HFFc6 (cell line): ENCODE measurements at places on chromosomes 5 and 9. TPM values are rescaled to one million over a fixed set of nuclear protein-coding genes. Genes with fewer than 3 reads are reported as not detected.

- DNase-seq, result no peak
Observed at GRCh38 chr5:83839256-83839655, 118.6 kb upstream of the HAPLN1 start.

DNA sequence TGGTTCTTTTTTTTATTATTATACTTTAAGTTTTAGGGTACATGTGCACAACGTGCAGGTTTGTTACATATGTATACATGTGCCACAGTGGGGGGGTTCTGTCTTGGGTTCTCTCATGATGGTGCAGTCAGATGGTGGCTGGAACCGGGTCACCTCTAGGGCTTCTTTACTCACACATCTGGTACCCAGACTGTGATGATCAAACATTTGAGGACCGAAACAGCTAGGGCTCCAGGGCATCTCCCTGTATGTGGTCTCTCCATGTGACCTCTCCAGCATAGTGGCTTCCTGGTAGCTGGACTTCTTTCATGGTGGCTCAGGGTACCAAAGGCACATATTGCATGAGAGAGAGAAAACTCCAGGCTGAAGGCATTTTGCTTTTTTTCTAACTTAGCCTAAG lies 9.8 kb upstream of the CRHBP start:
- peak; percentile 21 for DNase-seq

The ENHO gene
- 0.19 to 0.29 TPM (median 0.19 TPM) in 3 replicates for total RNA-seq

GRCh38 chr9:9790216-9790872 lies 822.5 kb downstream of the PTPRD start:
- no peak for DNase-seq

DNA sequence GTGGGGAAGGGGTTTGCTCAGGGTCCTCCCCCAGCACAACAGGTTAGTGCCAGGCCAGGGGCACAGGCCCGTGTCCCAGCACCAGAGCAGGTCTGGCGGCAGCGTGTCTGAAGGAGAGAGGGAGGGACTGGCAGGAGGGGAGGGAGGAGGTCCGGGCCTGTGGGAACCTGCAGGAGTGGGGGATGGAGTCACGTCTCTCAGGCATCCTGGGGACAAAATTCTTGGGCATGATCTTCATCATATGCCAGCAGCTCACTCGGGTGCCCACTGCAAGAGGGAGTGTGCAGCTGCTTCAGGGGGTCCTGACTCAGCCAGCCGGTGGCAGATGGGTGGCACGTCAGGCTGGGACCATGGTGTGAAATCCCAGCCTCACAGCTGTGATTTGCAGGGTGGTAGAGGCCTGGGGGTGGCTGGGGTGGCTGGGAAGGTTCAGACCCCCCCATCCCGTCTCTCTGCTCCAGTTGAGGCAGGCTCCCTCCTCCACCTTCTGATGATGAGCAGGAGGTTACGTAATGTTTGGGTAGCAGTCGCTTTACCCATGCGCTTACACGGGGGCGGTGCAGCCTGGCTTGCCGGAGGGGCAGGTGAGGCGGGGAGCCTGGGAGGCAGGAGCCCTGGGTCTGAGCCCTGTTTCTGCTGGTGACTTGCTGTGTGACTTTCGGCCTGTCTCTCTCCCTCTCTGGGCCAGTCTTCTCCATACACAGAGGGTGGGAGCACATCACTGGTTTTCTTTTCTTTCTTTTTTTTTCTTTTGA lies 40.5 kb downstream of the NCS1 start:
- no peak for DNase-seq

The F12 gene
- 0.51 to 1.1 TPM (median 0.87 TPM) in 3 replicates for total RNA-seq

The ARSK gene
- 16.9 to 23.9 TPM (median 20.0 TPM) in 3 replicates for total RNA-seq

DNA sequence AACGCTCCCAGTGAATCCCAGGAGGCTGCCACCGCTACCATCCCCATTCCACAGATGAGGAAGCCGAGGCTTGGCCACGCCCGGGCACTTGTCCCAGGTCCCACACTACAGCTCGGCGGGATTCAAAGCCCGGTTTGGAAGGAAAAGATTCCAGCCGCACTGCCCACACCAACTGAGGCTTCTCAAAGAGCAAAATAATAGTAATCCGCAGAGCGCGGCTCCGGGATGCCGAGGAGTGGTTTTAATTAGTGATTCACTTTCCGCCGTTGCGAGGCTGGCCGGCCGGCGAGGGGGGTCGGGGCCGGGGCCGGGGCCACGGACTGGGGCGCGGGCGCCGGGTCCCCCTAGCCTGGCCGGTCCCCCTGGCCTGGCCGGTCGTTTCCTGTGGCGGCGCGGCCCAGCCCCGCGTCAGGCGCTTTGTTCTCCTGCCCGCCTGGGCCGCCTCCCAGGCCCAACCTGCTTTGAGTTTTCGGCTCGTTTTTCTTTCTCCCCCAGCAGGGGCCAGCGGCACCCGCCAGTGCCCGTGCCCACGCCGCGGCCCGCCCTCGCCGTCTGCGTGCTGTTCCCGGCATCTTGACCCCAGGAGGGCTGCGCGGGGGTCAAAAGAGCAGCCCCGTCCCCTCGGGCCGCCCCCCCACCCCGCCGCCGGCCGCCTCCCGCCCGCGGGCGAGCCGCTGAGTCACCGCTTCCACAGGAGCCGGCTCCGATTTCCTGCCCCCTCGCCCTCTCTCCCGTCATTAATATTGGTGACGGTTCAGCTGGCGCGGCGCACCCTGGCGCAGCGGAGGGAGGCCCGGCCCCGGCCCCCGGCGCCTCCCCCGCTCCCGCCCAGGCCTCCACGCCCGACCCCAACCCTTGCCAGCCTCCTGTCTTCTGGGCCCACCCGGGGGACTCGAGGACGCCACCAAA lies 31.2 kb downstream of the FGF18 start:
- peak; percentile 65 for DNase-seq

The HMGCS1 gene
- total RNA-seq, result 14.0 and 15.0 TPM in 2 replicates

GRCh38 chr5:20340126-20340525 lies 352.1 kb upstream of the CDH18 start:
- DNase-seq, result no peak

The STK32A gene
- 0.28 to 0.92 TPM (median 0.76 TPM) in 3 replicates for total RNA-seq

GRCh38 chr9:80320480-80320879 lies 748.7 kb downstream of the TLE4 start:
- no peak for DNase-seq

The SPINK6 gene
- total RNA-seq, result not detected in 3 replicates

DNA sequence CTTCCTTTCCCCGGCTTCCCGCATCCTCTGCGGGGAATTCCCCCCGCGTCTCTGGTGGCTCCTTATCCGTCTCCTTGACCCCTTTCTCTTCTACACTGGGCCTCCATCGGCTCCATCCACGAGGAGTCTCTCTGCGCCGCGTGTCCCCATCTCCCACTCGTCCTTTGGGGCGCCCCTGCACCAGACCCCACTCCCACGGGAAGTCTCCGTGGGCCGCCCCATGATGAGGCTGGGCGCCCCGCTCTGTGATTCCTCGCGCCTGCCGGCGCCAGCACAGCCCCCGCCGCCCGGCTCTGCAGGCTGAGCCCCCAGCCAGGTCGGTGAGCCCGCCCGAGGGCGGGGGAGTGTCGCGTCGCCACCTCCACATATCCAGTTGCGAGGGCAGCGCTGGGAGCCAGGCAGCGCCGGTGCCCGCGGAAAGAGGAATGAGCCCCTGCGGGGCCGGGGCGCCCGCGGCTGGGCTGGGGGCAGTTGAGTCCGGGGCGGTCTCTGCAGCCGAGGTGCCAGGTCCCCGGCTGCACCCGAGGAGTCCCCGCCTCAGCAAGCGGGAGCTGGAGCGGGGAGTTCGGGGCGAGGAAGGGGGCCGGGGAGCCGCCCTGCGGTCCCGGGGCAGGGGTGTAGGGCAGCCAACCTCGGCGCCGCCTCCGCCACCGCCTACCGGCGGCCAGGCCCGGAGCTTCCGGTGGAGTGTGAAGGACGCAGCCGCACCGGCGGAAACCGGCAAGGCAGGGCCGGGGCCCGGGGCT lies 2.1 kb upstream of the TRAF1 start:
- no peak for DNase-seq

GRCh38 chr9:108241384-108242073 lies 614.3 kb downstream of the ACTL7B start:
- no peak for DNase-seq

The ABO gene
- not detected in 3 replicates for total RNA-seq
